Pancreas (tissue), 10 donors: ENCODE measurements at places on chromosomes 11 and 22.

GRCh38 chr11:87020764-87021365, 16.9 kb upstream of the TMEM135 start:
- DNase-seq = no peak

- DNase-seq = no peak
These were observed 727.4 kb downstream of the ETS1 start for GRCh38 chr11:127859941-127860354.

DNA sequence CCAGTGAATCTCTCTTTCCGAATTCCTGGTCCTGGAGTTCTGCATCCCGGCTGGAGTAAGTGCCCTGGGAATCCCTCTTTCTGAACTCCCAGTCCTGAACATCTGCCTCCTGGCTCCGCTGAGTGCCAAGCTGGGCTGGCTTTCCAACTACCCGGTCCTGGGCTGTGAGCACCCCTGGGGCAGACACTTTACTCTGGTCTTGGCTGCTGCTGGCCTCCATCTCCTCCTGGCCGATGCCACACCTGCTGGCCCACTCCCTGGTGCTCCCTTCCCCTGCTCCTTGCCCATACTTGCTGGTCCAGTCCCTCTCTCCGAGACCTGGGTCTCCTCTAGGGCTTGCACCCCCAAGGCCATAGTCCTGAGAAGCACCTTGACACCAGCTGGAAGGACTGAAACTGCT, 14.7 kb downstream of the TNKS1BP1 start:
- no peak for DNase-seq

- no peak for DNase-seq
These were observed 14.5 kb downstream of the SAA1 start for GRCh38 chr11:18280438-18281045.

DNA sequence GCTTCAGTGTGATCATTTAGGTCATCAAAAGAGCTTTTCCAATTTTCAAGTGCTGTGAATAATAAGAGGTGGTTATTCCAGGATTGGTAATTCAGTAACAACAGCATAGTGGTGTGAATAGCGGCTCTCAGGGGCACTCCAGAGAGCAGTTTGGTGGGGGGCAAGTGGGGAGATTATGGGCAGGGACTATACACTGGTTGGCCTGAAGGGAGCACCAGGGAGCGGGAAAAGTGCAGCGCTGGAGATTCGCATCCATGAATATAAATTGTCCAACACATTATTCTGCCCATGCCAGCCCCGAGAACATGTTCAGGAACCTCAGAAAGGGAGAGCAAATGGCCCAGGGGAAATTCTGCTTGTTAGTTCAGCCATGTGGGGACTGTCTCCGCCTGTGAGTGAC, 37.9 kb downstream of the OR6Q1 start:
- no peak for DNase-seq

GRCh38 chr11:93577286-93577685, 34.1 kb upstream of the SMCO4 start:
- DNase-seq = no peak

DNA sequence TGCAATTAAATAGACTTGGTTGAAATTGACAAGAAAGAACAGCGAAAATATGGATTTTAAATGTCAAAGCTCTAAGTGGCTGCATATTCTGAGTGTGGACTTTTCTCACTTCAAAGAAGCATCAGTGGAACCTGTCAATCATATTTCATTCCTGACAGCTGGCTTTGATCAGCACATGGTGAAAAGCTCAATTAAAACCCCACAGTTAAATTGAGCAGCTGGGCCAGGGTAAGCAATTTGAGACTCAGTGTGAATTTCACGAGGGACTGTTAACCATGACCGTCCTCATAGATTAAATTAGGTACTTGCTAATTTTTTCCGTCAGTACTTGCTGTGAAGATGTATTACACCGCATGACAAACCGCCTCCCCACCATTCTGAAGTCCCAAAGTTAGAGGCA, 11.0 kb upstream of the OR10D3 start:
- DNase-seq = no peak

GRCh38 chr11:73182824-73183321, 35.2 kb upstream of the P2RY2 start:
- DNase-seq = no peak

- no peak for DNase-seq
These were observed 51.6 kb downstream of the CEP164 start for GRCh38 chr11:117378976-117379865.

GRCh38 chr11:115126515-115127208, 377.6 kb downstream of the CADM1 start:
- no peak for DNase-seq

- DNase-seq = peak; percentile 49
These were observed 34.4 kb upstream of the SUSD2 start for GRCh38 chr22:24146791-24147353.

DNA sequence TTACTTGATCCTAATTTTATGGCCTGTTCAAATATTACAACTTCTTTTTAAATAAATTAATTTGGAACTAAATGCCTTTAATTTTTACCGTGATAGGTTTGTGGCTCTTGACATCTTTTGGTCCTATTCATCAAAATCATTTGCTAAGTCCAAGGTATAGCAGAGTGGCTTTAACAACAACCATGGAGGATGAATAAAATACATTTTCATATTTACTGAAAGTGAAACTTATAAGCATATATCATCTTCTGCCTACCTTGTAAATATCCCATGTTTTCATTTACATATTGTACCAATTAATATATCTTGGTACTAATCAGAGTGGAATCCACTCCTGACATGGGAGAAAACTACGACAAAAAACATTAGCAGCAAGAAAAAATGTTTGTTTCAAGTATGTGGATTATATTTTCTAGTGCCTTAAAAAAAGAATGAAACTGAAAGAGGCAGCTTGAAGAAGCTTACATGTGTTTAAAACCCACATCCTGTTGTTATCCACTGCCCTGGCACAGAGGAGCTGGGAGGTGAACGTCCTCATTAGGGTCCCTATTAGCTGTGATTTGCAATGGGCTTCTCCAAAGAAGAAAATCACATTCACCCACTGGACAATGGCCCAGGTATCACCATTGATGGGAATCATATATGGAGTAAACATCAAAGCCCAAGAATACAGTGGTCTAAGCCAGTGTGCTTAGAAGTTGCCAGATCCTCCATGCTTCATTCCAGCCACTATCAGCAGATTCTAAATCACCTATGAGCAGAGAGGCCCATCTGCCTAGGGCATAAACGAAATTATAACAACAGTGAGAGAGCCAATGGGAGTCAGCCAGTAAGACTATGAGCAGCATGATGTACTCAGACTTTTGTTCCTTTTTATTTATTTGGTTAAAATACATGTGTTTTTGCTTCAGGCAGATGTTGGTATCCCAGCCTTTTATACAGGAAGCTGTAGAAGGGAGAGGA, 84.7 kb downstream of the MAML2 start:
- DNase-seq = no peak

DNA sequence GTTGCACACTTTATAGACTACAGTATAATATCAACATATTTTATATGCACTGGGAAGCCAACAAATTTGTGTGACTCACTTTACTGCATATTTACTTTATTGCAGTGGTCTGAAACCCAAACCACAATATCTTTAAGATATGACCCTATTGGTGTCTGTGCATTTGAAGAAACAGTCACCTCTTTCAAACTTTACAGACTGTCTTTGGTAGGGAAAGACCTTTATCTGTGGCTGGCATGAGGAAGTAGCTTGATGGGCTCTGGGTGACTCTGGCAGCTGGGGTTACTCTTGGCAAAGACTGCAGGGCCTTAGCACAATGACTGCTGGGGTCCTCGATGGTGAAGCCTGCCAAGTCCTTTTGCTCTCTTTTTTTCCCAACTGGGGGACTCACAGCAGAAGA, 21.3 kb upstream of the ABTB2 start:
- DNase-seq = no peak
